ENCODE measurements at places on chromosomes 5 and 9. TPM values are rescaled to one million over a fixed set of nuclear protein-coding genes. Genes with fewer than 3 reads are reported as not detected.

- DNase-seq = no peak
Measured at GRCh38 chr9:22415941-22416691, 30.5 kb upstream of the DMRTA1 start.

DNA sequence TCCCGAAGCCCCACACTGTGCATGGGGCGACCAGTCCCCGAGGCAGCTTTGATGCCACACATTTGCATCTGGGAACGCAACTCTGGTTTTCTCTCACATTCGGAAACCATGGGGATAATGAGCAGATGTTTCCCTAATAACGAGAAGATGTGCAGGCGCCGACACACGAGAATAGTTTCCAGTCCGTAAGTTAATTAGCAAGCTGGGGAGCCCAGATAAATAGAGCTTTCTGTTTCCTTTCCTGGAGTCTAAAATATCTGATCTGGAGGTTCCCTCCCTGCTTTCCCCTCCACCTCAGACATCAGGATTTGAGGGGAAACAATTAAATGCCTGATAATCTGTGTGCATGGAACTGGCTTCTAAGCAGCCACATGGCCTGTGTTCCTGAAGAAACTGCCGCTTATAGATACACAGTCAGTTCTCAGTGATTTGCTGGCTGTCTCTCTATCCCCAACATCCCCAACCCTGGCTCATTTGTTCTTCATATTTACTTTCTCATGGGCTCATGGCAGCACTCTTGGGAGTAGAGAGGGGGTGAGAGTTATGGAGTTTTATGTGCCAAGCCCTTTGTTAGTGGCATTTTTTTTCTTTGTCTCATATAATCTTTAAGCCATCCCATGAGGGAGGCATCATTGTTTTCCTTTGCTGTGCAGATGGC, 62.8 kb downstream of the PDZD2 start:
- no peak for DNase-seq

TPPP gene
- total RNA-seq = 0.62 TPM

STX17 gene
- 11.8 TPM for total RNA-seq

Measured in G401 (cell line).